HS-5 (cell line): ENCODE measurements at places on chromosomes 2 and 18.

DNA sequence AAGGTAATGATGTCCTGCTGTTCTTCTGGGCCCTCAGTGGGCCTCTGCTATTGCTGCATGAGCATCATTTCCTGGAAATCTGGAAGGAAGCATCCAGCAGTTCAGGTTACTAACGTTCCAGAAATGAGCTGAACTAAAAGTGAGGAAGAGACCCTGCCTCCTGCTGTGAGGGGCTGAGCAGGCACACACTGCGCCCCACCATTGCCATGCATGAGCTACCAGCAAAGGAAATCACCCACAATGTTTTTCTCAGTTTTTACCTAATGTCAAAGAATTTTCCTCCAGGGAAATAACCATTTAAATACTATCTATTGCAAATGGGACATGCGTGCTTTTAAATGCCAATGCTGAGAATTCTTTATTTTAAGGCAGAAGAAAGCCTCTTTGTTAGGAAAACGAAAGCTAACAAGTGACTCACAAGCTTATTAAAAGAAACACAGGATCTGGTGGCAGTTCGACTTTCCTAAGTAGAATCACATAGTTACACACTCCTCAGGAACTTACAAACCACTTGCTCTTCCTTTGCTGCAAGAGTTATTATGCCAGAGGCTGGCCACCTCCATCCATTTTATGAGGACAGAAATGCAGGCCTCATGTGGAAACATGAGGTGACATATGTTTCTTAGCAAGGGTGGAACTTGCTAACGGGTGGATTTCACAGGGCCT is 152.6 kb upstream of the TTC39C start:
- no peak for DNase-seq

- DNase-seq: no peak
These were observed 267.6 kb downstream of the TMX3 start for GRCh38 chr18:68447286-68447685.

GRCh38 chr2:67489396-67489795 is 92.3 kb downstream of the ETAA1 start:
- DNase-seq: no peak

DNA sequence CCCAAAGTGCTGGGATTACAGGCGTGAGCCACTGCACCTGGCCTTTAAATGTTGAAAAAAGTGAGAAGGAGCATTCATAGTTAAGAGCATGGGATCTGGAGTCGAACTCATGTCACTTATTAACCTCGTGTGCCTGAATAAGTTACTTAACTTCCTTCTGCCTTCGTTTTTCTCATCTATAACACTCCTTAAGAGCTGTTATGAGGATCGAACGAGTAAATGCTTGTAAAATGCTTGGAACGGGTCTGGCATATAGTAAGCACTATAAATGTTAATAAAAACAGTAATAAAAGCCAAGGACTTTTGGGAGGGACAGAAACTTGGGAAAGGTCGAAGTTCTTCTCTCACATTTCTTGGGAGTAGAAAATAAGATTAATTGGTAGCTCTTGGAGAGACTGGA is 40.8 kb downstream of the RAB10 start:
- DNase-seq: no peak

GRCh38 chr2:14751581-14751980 is 119.1 kb downstream of the LRATD1 start:
- no peak for DNase-seq

DNA sequence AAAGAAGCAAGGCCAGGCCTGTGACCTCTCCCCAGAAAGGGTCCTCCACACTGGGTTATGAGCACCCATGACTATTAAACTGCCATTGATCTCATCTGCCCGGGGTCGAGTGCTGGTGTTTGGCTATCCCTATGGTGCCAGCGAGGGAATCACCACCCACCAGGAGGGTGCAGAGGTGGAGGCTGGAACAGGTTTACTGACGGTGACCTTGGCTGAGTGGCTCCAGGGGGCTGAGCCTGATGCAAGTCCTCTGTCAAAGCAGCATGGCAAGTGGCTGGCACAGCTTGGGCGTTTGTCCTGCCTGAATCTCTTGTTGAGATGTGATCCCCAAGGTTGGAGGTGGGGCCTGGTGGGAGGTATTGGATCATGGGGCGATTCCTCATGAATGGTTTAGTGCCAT is 196.4 kb upstream of the HDAC4 start:
- no peak for DNase-seq

DNA sequence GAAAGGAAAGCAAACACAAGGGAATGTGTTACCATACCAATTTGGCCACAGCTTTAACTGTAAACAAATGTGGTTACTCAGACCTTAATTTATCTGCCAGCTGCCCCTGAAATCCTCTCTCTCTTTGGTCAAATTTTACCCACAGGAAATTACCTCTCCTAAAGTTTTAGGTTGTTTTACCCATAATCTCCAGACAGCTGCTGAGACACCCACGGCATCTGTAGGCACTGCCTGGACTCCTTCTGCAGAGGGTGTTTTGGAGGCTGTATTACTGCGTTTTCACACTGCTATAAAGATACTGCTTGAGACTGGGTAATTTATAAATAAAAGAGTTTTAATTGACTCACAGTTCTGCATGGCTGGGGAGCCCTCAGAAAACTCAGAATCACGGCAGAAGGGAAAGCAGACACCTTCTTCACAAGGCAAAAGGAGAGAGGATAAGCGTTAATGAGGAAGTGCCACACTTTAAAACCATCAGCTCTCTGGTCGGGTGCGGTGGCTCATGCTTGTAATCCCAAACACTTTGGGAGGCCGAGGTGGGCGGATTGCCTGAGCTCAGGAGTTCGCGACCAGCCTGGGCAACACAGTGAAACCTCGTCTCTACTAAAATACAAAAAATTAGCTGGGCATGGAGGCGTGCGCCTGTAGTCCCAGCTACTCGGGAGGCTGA is 677.5 kb upstream of the FSHR start:
- no peak for DNase-seq

DNA sequence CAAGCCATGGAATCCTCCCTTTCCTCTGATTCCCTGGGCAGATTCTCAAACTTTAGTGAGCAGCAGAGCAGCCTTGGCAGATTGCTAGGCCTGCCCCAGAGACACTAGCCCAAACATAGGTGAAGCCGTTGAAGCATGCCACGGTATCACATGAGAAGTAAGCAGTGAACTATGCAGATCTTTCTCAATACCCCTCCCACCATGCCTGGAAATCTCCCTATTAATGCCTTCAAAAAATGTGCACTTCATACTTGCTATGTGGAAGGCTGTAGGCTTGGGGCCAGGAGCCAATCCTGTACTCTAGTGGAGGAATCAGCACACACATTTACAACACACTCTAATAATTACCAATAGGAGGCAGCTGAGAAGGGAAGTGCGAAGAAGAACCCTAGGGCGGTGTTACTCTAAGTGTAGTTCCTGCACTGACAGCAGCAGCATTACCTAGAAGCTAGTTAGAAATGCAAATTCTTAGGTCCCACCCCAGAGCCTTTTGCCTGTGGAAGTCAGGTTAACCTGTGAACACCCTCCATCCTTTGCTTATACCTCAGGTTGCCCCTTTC is 305.1 kb upstream of the SPRED2 start:
- no peak for DNase-seq

DNA sequence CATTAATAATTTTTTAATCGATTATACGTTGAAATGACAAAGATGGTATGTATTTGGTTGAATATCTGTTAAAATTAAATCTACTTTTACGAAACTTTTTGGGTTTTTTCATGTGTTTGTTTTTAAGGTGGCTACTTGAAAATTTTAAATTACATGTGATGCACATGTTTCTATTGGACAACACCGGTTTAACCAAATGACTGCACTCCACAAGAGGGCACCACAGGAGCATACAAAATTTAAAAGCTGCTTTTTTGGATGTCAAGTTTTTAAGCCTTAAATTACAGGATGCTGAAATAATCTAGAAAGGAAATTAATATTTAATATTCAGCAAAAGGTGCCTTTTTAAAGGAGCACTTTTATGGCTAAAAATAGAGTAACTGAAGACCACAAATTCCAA is 98.7 kb downstream of the ACVR1 start:
- no peak for DNase-seq

DNA sequence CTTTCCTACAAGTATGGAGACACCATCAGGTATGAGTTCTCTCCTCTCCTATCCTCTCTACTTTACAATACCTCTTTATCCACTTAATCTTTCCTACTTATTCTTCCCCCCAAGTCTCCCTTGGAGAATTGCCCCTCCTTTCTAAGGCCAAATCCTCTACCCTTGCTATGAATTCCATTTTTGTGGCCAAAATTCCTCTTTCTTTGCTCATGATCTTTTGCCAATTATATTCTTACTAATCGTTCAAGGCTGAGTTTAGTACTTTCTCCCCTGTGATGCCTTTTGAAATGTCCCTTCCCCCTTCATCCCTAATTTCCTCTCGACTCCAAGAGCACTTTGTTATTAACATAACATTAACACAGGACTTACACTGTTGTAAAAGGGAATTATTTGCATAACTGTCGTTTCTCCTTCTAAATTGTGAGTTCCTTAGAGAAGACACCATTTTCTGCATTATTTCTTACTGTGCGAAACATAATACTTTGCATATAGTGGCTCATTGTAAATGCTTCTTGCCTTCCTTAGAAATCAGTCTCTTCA is 133.4 kb downstream of the KCTD1 start:
- DNase-seq: no peak

DNA sequence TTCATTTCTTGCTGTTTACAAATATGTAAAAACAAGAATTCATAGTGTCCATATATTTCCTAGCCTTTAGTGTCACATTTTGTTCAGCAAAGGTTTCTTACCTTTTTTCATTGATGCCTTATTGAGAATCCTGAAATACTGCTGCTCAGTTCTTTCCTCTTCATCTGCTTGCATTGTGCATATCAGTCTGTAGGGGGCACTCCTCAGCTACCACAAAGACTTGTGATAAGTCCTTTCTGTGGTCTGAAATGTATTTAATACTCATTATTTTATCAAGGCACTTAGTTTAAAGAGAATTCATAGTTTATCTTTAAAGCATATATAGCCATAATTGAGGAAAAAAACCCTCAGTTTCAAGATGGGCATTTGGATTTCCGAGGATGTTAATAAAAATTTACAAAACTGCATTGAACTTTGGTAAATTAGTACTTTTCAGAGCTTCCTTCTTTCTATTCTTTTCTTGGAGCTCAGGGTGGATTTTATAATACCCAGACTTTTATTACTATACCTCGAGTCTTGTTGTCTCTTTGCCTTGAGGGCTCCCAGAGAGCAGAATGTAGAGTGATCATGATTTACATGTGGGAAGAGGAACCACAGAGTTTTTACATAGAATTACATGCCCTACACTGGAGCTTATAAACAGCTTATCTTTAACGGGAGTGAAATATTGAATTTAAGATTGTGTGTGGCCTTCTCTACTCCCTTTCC is 570.1 kb downstream of the PLCL1 start:
- DNase-seq: peak; percentile 38

DNA sequence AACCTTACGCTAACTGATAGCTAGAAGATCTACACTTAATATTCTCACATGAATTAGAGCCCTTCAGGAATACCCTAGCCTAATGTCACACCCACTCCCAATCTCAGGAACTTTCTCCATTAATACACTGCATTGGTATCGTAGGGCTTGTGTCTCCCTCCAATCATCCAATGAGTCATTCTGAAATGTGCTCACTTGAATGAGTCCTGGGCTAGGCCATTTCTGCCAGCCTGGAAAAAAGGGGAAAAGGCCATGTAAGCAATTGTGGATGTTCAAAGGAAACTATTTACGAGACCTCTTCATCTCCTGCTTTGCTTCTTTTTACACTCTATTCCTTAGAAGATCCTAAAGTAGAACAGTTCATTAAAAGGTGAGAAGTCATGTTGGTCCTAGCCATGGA is 18.8 kb downstream of the ZEB2 start:
- DNase-seq: no peak

GRCh38 chr2:227411320-227411989 is 23.7 kb upstream of the SCYGR1 start:
- DNase-seq: no peak

GRCh38 chr2:118185210-118186109 is 97.2 kb downstream of the INSIG2 start:
- peak; percentile 20 for DNase-seq

- no peak for DNase-seq
These were observed 1.8 kb downstream of the ZNF512 start for GRCh38 chr2:27584597-27584996.

DNA sequence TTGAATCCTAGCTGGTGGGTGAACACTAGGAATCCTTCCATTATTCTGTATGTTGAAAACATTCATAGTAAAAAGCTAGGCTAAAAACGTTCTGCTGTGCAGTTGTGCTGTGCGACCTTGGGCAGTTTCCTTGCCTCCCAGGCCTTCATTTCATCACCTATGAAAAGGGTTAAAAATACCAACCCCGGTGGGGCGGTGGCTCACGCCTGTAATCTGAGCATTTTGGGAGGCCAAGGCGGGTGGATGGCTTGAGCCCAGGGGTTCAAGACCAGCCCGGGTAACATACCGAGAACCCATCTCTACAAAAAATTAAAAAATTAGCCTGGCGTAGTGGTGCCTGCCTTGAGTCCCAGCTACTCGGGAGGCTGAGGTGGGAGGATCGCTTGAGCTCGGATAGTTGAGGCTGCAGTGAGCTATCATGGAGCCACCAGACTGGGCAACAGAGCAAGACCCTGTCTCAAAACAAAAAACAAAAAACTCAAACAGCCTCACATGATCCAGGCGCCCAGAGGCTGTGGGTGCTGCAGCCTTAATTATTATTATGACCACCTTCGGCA is 2.9 kb upstream of the RRM2 start:
- no peak for DNase-seq

DNA sequence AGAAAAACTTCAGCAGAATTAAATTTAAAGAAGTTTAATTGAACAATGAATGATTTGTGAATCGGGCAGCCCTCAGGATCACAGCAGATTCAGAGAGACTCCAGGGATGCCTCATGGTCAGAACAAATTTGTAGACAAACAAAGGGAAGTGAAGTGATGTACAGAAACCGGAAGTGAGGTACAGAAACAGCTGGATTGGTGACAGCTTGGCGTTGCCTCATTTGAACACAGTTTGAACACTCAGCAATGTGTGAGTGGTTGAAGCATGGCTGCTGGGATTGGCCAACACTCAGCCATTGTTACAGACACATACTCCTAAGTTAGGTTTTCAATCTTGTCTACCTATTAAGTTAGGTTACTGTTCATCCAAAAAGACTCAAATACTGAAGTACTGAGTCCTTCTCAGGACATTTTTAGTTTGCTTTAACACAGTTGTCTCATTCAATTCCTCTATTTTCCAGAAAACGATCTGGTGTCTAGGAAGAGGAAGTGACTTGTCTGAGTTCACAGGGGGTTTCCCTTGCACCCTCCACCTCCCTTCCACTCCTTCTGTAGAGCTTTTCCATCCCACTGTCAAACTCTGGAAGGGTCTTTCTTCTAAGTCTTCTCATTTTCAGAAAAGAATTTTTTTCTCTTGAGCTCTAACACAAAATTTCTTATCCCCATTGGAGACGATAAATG is 137.9 kb downstream of the SLC4A3 start:
- DNase-seq: no peak

- DNase-seq: no peak
These were observed 66.8 kb downstream of the UXS1 start for GRCh38 chr2:106127282-106127771.

DNA sequence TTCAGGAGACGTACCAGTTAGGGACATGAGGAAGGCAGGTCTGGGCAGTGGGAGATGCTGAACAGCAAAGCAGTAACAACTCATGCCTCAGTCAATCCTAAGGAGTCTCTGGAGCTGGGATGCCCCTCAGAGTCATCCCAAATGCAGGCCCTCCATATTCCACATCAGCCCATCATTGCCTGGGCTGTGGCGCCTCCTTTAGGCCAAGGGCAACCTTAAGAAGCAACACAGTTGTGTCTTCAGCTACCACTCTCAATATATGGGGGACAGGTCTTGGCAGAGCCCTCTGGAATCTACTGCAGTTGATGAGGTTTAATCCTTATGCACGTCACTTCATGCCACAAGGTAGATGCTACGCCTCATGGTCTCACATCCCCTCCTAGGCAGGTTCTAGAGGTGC is 682.0 kb upstream of the RAB6C start:
- no peak for DNase-seq
